ENCODE measurements at places on chromosomes 1 and 21. TPM values are rescaled to one million over a fixed set of nuclear protein-coding genes. Genes with fewer than 3 reads are reported as not detected.

The SPATA6 gene
- total RNA-seq, result 7.3 TPM

The KCND3 gene
- total RNA-seq, result 0.77 TPM

The KCNN3 gene
- 1.8 TPM for total RNA-seq

The PTBP2 gene
- 13.2 TPM for total RNA-seq

- no peak for DNase-seq
Measured at GRCh38 chr1:41813226-41813625, 105.5 kb downstream of the HIVEP3 start.

DNA sequence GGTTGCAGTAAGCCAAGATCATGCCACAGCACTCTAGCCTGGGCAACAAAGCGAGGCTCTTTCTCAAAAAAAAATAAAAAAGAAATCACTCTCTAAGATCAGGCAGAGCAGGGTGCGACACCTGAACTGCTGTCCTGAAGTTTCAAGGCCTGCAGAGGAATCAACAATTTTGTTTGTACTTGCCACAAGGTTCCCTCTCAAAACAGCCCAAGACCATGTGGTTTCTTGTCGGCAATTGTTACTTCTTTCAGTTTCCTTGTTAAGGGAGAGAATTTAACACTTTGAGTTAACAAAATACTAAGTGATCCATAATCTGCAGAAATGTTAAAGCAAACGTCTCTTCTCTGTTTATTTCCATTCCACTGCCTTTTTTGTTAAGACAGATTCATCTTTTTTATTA lies 36.5 kb downstream of the MACO1 start:
- no peak for DNase-seq

DNA sequence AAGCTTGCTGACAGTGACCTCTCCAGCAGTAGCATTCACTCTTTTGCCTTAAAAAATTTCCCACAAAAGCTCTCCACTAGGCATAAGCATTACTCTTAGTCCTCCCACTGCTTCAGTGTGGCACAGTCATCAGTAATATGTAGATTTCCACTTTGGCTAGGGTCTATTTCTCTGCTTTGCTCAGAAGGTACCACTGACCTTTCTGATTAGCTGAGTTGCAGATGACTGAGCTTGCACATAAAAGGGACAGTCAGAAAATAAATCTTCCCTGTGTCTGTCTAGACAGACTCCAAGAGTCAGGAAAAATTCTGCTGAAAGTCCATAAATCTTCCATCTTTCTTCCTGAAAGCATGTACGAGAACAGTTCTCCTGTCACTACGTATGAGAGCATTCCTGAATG lies 56.6 kb upstream of the APP start:
- DNase-seq, result no peak

- DNase-seq, result no peak
Measured at GRCh38 chr1:42747125-42747524, 7.1 kb upstream of the CLDN19 start.

DNA sequence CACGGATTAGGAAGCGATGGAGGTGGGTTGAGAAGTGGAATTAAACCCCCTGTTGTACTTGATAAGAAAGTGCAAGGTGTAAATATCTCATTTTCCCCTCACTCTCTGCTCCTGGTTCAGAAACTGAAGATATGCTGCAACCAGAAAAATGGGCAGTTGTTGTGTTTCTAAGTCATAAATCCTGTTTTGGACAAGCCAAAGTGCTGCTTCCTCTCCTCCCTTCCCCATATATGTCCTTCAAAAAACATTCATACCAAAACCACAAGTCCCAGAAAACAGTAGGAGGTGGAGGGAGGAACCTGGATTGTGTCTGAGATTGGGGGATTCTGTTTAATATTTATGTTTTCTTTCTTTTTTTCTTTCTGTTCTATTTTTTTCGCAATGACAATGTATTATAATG lies 13.6 kb upstream of the ZNF362 start:
- no peak for DNase-seq

- DNase-seq, result no peak
Measured at GRCh38 chr21:35510294-35510693, 461.2 kb upstream of the RUNX1 start.

GRCh38 chr1:208151728-208152598 lies 92.2 kb downstream of the PLXNA2 start:
- DNase-seq, result no peak

DNA sequence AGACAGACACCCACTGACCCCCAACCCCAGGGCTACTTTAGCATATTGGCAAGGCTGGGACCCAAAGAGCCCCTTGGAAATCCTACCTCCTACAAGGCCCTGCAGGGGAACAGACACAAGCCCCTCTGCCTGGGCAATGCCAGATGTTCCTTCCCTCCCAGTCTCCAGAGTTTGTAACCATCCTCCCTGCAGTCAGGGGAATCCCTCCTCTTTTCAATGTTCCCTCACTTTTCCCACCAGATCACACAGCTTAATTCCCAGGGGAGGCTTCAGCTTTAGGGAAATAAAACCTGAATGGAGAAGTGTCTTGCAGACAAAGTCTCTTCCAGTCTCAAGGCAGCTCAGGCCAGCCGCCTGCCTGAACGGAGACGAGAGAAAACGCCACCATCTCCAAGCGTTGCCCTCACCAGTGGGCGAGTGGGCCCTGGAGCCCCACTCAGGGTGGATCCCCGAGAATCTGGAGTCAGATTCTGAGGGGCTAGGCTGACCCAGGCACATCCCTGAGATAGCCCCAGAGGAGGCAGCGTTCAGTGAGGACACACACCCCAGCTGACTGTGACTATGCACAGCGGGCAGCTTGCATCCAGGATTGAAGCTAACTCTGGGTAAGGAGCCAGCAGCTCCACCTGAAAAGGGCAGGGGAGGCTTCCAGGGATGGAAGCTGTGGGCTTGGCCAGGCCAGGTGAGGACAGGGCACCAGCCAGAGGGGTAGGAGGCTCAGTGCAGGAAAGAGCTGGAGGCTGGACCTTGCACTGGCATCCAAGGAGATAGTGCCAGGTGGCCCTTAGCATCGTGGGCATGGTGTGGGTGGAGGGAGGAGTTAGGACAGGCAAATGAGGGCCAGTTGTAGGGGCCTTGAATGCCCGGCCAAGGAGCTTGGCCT lies 44.0 kb upstream of the ZC3H12A start:
- no peak for DNase-seq

DNA sequence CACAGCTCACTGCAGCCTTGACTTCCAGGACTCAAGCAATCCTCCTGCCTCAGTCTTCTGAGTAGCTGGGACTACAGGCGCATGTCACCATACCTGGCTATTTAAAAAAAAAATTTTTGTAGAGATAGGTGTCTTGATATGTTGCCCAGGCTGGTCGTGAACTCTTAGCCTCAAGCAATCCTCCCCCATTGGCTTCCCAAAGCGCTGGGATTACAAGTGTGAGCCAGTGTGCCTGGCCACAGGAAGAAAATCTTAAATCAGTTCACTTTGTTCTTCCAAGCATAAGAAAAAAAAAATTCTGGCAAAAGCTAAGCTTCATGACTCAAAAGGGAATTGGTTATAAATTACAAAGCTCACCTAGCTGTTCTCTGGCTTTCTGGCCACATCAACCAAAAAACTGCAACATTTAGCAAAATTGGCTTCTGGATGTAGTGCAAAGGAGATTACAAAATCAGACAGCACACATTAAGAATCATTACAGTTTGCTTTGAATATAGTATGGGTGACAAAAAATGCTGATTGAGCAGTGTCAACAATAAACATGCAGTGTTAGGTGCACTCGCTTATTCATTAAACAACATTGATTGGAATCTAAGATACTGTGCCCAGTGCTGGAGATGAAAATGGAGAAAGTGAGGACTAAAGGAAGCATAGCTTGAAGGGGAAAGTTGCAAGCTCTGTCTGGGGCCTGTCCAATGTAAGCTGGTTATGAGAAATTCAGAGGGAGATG lies 76.7 kb downstream of the KCTD3 start:
- no peak for DNase-seq

DNA sequence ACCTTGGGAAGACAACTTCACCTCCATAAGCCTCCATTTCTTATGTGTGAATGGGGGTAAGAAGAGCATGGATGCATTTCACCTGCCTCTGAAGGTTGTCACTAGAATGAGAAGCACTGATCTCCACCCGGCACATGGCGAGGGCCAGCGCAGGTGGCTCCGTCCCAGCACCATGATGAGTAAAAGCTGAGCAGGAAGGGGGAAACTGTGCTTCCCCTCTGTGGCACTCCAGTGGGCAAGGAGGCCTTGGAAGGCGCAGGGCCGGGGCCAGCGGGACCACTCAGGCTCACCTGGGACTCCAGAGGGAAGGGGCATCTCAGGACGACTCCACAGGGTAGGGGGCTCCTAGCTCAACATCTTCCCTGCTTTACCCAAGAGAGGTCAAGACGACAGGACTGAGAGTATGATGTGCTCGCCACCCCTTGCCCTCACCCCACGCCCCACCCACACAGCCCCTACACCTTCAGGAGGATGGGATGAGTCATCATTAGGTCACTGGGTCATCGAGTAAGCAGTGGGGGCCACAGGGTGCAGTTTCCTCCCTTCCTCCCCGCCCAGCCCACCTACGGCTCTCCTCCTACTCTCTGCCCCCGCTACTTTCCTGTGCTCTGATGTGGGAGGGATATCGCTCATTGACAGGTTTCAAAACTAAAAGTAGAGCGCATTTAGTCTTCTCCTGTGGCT lies 112.1 kb downstream of the HIVEP3 start:
- DNase-seq, result no peak

- peak; percentile 90 for DNase-seq
Measured at GRCh38 chr1:147598621-147599361, 57.5 kb downstream of the BCL9 start.

GRCh38 chr1:231107151-231107550 lies 54.7 kb upstream of the TRIM67 start:
- DNase-seq, result no peak

DNA sequence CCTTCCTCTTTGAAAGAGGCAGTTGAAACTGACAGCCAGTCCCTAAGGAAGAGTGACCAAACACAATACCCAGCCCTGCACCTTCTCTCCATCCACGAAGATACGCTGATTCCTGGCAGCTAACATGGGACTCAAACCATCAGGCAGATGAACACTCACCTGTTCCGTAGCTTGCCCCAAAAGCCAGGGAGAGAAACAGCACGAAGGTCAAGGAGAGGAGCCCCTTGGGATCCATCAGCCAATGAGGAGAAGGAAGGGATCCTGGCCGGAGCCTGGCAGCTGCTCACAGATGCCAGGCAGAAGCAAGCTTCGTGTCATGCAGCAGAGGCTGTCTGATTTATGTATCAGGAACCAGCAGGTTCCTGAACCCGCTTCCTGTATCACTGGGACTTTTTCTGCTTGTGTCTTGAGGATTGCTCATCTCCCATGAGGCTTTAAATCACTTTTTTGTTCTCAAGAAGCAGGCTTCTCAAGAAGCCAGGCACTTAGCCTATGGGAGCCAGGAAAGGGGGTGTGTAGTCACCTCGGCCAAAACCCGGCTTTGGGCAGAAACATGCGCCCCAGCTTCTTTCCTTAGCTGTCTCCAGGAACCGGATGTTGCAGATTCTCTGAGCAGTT lies at the start of gene SLAMF1:
Gene SLAMF1, minus strand, starts transcription at position 334 of the 618 bp plus-strand sequence. Its CDS starts 99 bp downstream, at position 235.
- no peak for DNase-seq
